Vagina (tissue), 2 donors: ENCODE measurements at places on chromosomes 1 and 21.

GRCh38 chr21:14058566-14058965 lies 152.2 kb downstream of the LIPI start:
- no peak for DNase-seq

DNA sequence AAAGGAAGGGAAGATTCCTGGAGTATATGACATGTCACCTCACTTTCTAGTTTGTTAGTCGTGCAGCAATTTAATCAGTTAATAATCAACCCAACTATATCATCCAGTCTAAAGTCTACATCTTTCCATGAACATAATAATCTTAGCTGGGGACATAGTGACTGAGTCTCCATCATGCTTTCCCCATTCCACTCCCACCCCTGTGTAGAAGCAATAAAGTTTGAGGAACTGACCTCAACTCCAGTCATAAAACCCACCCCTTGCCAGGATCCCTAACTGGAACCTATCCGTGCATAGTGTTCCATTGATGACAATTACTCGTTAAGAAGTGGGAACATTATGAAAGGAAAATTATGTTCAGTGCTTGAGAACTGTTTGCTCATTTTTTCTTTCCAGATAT lies 48.9 kb upstream of the MROH9 start:
- no peak for DNase-seq

DNA sequence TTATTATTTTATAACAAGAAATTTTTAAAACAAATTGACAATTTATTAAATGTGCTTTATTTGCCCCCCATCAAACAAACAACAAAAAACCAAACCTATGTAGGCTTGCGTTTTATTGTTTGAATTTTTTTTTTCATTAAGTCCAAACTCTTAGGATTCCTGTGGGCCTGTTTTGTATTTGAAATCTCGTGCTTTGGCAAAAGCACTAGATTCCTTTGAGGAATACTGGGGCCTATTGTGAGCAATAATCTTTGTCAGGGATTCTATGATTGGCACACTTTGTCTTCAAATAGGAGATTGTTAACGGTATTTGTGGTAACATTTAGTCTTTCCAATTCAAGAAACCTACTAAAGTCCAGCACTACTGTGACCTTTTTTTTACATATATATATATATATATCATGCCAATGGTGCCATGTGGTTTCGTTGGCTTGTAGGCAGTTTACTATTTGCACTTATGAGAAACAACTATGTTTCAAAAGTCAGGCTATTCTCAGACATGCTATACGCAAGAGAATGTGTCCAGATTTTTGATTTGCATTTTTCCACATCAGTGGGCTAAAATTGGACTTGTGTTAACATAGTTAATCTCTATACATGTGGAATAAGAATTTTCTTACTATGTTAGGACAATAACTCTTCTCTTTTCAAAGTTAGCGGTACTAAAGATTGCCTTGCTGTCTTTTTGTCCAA lies 70.4 kb upstream of the GREM2 start:
- no peak for DNase-seq

DNA sequence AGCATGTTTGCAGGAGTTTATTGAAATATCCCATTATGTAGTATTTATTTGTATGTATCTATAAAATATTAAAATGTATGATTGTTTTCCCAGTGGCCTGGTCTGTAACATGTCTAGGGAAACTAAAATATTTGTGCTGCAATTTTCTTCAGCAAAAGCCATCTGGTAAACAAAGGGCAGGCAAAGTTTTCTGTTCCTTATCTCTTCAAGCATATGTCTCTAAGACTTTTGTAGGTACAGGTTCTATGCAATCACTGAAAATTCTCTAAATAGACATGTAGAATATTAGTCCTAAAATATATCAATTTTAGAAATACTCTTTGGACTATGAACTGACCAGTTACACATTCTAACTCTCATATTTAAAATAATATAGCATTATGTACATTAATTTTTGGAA lies 585.8 kb upstream of the RGS18 start:
- no peak for DNase-seq

GRCh38 chr1:84402501-84402900 lies 4.2 kb downstream of the DNASE2B start:
- DNase-seq, result no peak

DNA sequence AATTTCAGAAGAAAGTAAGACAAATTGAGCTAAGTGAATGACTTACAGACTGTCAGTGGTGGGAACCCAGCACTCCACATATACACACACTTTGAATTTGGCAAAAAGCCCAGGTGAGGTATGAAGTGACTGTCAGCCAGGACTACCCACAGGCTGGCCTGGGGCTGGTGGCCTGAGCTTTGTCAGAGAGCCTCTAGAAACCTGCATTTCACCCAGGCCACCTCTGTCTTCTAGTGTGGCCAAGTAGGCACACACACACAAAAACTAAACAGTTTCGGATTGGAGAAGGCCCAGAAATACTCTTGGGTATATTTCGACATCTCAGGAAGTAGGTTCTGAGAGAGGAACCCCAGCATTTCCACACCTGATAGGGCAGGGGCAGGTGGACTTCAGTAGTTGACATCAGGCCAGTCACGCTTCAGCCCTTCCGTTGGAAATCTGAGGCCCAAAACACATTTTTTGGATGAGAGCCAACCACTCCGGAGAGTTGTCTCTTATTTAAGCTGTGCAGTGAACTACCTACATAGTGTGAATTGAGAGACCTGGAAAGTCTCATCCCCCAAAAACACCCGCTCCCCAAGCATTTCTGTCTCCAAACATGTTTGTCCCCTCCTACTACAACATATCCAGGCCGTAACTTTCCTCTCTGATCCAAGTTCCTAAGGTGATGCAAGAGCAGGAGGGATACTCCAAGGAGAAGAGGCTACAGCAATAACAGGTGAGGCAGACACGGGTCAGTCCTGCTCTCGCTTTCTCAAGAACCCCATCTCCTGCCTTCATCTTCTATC lies 167.2 kb upstream of the PROX1 start:
- DNase-seq, result no peak

DNA sequence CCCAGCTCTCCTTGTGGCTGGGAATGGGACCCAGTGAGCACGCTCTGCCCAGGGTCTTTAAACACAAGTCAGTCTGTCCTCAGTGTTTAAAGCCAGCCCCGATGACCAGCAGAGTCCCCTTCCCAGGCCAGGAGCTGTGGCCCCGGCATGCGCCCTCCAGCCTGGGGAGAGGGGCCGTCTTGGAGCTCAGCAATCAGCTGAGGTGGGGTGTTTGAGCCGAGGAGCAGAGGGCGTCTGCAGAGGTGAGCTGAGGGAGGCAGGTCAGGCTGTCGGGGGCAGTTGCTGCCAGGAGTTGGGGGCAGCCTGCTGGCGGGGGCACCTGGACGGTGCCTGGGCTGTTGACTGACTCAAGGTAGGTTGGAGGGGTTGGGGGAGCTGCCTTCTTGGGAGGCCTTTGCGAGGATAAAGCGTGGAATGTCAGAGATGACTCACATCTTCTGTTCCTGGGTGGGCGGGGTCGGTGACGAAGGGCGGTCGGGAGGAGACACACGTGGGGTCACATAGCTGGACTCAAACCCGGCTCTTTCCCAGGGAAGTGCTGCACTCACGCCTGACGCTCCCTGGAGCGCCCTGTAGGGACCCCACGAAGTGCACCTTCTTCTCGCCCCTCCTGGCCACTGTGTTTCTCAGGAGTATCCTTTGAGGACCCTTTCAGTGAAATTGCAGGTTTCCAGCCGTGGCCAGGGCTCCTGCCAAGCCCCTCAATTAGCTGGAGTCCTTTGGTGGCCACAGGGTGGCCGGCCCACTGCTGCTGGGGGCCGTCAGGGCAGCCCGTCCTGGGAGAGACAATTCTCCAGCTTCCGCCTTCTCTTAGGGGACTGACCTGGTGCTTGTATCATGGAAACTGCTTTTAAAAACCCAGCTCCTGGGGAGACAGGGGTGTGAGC lies 86.2 kb downstream of the SIK1 start:
- no peak for DNase-seq

GRCh38 chr21:33857846-33858666 lies 57.5 kb downstream of the ATP5PO start:
- DNase-seq, result no peak

DNA sequence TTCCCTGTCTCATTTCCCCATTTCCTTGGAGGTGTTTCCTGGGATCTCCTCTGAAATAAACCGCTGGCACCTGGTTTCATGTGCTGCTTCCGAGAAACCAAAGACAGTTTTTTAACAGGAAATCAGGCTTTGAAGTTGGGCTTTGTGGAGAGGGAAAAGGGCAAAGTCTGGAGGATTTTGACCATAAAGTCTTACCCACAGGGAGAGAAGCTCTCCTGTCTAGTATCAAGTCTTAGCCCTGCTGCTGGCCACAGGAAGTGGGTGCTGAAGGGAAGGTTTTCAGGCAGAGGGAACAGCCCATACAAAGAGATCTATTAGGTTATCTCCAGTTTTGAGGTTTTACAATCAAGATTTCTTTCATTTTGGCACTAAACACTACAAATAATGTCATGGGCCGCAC lies 29.3 kb downstream of the SLC5A9 start:
- DNase-seq, result no peak
